ENCODE measurements at places on chromosomes 3 and 15.

DNA sequence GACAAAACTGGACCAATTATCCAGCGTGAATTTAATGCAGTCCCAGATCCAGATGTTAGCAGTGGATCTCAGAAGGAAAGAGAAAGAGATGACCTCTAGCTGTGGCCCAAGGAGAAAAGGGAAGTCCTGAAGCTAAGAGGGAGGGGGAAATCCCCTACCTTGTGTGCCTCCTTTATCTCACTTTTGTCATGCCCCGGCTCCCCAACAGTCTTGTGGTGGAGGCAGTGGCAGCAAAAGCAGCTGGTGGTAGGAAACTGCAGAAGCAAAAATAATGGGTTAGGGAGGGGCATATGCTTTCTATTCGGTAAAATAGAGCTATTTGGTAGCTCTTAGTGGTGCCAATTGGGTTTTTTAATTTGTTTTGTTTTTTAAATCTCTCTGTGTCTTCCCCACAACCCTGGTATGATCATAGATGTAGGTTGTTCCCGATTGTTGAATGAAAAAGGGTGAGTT is 56.5 kb downstream of the MCTP2 start:
- DNase-seq: no peak

GRCh38 chr15:74062671-74063070 is 19.7 kb downstream of the GOLGA6A start:
- no peak for DNase-seq

- no peak for DNase-seq
These were observed 78.2 kb downstream of the DAPK2 start for GRCh38 chr15:63968122-63968524.

GRCh38 chr3:186209810-186210752 is 101.2 kb upstream of the ETV5 start:
- no peak for DNase-seq

DNA sequence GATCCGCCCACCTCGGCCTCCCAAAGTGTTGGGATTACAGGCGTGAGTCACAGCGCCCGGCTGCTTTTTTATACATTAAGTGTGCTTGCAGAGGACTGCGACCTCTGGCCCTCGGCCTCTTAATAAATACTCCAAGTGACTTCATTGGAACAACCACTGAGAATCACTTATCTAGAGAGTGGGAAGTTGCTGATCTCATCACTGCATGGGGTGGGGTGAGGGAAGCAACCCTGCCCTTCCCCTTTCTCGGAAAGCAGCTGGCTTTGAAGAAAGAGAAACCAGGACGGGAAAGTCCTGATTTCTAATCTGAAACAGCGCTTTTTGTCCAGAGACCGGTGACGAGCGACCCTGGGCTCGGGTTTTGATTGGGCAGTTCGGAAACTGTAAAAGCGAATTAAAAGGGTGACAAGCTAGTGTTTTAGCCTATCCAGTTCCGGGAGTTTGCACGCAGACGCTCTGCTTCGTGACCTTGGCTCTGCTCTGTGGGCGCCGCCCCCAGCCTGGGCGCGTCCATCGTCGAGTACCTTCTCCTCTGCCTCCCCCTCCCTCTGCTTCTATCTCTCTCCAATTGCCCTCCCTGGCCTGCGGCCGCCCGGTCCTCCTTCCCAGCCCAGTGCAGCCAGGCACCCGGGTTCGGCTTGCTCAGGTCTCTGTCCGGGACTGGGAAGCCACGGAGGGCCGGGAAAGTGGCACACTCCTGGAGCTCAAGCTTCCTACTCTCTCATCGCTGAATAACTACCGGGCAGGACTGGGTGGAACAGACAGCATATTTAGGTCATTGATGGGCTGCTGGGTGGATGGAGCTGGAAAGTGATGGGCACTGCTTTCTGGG is 7.5 kb upstream of the TRIM69 start:
- DNase-seq: peak; percentile 98

DNA sequence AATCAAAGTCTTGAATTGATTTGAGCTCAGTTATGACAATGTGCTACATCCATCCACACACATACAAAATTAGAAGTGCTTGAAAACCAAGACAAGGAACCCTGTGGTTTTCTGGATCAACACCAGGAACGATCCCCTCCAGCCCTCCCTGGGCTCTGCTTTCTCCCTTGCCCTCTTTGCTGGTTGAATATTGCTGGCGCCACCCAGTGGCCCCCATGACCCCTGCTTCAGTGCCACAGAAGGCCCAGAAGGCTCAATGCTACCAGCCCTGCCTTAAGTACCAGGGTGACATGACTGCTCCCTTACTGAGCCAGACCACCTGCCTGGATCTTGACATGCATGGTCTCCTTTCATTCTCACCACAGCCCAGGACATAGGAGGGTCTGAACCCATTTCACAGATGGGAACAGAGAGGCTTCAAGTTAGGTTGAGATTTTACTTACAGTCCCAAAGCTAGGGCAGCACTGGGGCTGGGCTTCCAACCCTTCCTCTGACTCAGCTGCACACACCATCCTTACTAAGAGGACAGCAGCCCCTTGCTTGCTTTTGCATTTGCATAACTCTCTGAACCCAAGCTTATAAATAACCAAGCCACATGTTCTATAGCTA is 15.0 kb downstream of the IL12A start:
- DNase-seq: peak; percentile 50

DNA sequence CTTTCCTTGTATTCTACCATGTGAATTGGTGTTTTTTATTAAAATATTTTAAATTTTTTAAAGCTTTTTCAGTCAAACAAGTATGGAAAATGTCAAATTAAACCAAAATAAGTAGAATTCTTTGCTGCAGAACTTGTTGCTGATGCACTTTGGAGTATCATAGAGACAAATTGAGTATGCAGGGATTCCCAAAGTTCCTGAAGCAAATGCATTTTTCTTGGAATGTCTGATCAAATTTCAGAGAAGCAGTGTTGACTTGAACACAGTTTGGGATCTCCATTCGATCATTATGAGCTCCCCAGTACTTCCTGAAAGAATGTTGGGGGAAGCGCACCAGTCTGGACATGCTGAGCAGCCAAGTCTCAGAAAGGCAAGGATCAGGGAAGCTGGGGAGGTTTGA is 517.8 kb upstream of the CFAP20DC start:
- DNase-seq: no peak

- DNase-seq: peak; percentile 24
These were observed 30.4 kb upstream of the ALDH1A3 start for GRCh38 chr15:100849021-100849854.

DNA sequence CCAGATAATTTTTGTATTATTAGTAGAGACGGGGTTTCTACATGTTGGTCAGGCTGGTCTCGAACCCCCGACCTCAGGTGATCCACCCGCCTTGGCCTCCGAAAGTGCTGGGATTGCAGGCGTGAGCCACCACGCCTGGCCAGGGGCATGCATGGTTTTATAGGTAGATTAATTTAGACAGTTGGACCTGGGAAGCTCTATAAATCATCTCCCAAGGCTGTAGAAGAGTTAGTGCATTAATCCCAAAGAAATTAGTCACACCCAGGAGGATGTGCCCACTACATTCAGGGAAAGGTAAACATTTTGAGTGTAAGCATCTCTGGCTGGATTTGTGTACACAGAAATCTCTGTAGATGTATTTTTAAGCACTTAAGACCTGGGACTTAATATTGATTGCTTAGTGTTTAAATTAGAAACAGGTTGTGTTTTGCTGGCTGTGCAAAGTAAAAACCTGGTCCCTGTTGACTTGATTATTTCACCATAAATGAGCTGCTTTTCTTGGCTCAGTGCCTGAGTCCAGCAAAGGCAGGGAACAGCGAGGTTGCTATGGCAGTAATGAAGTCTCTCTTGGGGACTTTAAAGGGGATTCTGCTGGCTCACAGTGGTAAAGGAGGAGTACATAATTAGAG is 19.2 kb downstream of the EXOSC7 start:
- no peak for DNase-seq
